ENCODE measurements at places on chromosomes 2 and 18. TPM values are rescaled to one million over a fixed set of nuclear protein-coding genes. Genes with fewer than 3 reads are reported as not detected.

CRYBA2 gene
- total RNA-seq, result not detected

CCDC141 gene
- total RNA-seq, result 0.07 TPM

ITM2C gene
- total RNA-seq, result not detected

TCF23 gene
- total RNA-seq, result not detected

- DNase-seq, result no peak
These were observed 302.2 kb downstream of the NDUFA10 start for GRCh38 chr2:239722760-239723470.

DNA sequence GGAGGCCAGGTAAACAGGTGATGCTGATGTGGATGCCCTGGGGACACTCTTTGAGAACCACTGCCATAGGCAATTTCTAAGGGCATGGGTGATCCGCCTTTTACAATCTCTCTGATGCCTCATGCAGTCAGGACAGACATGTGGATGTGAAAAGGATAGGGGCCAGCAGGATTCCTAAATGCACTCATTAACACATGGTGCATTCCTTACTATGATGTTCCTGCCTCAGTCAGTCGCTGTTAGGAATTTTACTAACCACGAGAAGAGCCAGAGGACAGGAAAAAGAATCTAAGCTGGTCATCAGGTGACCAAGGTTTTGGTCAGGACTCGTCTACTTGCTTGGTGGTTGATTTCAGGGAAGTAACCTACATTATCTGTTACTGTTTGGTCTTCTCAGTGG, 191.0 kb downstream of the ARL4C start:
- no peak for DNase-seq

- DNase-seq, result no peak
These were observed 51.3 kb downstream of the MYO7B start for GRCh38 chr2:127586746-127587295.

DNA sequence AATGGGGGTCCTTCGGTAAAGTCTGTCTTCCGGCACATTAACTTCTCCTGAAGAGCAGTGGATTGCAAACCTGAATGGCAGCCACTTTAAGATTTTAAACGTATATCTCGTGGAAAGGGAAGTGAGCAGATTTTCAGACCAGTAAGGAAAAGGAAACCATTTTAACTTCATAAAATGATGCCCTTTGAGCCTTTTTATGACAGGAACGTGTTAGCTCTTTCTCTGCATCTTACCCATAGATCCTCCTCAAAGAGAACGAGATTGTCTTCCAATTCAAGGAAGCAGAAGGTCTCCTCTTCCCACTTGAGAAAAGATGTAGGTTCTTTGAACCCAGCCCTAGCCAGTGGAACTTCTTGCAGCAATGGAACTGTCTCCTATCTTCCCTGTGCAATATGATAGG, 35.6 kb downstream of the HK2 start:
- DNase-seq, result no peak

DNA sequence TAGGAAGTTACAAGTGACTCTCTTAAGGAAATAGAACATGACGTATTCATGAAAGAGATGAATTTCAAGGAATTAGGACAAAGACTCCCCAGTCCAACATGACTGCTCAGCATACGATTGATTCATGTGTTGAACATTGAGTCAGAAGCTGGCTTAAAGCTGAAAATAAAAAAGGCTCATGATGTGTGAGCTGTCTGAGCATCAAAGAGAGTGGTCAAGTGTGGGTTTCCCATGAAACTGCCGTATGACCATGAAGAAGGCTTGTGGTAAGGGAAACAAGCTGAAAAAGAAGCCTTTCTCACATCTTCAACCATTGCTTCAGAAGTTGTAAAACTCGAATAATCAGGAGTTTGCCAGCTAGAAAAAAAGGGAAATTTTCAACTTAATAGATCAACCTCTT, 201.9 kb upstream of the APCDD1 start:
- DNase-seq, result no peak

- DNase-seq, result no peak
These were observed 231.9 kb downstream of the ZRANB3 start for GRCh38 chr2:135299165-135299564.

DNA sequence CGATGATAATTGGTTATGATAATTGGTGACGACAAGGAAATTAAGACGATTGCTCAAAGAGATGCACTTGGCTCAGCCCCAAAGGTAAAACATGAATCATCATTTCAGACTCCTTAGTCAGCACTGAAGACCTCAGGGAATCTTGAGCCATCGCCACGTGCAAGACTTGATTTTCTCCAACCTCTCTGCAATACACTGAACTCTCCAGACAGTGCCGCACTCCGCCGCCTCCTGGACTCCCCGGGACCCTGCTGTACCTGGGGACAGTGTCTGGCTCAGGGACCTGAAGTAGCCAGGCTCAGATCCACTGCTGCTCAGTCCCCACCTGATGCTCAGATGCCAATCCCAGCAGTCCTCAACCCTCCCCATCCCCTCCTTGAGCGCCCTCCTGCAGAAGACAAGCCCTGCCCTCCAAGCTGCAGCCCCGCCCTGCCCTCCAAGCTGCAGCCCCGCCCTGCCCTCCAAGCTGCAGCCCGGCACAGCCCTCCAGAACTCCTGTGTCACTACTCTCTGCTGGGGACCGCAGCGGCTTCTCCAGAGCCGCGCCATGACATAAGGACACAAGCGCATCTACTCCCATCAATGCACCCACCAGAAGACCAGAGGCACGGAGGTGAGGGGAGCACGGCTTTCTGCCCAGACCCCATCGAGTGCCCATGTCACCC, 1.1 kb downstream of the TMEM18 start:
- DNase-seq, result no peak

DNA sequence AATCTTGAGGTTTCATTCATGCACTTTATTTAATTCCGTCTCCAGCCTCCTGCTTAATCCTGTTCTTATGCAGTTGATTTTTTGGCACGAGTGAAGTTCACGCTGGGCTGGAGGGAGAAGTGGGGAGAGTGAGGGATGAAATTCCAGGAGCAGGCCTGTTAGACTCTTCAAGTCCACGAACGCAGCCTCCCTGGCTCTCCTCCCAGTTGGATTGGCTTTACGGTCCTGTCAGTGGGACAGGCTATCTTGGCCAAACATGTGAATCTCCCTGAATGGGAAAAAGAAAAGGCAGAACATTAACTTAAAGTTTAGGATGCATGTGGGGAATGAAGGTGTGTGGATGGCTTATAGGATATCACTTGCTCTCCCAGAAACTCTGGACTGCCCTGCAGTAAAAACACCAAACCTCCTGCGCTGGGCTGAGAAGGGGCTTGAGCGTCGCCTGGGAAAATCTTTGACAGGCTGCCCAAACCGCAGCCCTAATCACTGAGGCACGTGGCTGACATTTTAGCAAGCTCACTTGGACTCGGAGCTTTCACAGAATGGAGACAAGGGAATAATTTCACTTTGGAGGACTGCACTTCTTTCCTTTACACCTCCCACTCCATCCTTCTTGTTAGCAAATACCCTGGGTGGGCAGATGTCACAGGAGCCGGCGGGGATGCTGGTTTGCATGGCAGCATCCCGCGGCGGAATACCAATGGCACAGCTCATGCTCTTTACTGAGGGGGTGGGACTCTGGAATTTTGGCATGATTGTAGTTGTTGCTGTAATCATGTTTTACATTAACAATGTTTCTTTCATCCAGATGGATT, 93.9 kb downstream of the ACKR3 start:
- no peak for DNase-seq

DNA sequence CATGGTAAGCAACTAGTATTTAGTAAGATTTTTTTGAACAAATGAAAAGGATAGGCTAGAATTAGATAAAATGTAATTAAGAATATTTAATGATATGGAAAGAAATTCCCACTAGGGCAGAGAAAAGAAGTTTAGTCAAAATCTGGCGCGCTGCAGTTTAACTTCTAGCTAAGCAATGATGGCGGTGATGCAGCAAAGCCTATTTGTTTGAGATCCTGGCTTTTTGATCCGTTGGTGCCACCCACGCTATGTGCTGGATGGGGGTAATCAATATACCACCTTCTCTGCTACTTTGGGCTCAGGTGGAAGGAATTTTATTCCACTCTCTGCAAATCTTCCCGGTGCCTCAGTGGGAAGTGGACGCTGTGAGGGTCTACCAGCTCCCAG, 421 bp upstream of the FAM171B start:
- no peak for DNase-seq

DNA sequence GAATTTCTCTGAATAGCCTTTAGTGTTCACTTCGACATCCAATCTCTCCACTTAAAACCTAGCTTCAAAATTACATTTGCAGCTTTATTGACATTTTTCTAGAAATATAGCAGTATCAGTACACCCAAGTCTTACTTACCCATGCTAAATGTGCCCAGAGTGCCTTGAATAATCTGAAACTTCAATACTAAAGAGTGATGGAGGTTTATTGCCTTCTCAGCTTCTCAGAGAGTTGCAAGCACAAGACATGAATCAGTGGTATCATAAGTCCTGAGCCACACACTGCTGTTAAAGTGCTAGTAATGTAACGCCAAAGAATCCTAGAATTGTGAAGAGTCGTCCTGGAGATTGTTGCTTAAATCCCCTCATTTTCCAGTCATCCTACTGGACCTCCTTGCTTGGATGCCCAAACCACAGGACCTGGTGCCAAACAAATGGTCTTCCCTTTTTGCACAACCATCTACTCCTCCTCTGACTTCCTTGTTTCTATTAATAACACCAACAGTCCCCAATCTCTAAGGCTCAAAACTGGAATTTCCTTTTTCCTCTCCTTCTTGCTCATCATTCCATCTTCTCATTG, 83.2 kb upstream of the SPATS2L start:
- no peak for DNase-seq

GRCh38 chr2:38207168-38207567, 131.2 kb upstream of the CYP1B1 start:
- no peak for DNase-seq

DNA sequence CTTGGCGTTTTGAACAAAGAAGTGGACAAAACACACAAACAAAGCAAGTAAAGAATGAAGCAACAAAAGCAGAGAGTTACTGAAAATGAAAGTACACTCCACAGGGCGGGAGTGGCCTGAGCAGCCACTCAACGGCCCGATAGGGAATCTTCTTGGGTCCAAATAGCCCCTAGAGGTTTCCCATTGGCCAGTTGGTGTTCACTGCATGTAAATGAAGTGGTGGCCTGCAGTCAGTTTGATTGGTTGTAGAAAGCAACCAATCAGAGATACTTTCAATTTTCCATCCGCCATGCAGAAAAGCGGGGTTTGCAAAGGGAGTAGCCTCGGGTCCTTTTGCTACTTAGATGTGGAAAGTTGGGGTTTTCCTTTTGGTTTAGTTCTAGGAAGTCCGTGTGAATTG, 31.6 kb downstream of the CYBRD1 start:
- peak; percentile 5 for DNase-seq

- DNase-seq, result no peak
These were observed 46.8 kb downstream of the SEMA4F start for GRCh38 chr2:74700643-74701372.

GRCh38 chr18:31100436-31101182, 1.6 kb downstream of the DSC2 start:
- DNase-seq, result no peak

- no peak for DNase-seq
These were observed 1605.3 kb upstream of the ACVR2A start for GRCh38 chr2:146239392-146240135.

DNA sequence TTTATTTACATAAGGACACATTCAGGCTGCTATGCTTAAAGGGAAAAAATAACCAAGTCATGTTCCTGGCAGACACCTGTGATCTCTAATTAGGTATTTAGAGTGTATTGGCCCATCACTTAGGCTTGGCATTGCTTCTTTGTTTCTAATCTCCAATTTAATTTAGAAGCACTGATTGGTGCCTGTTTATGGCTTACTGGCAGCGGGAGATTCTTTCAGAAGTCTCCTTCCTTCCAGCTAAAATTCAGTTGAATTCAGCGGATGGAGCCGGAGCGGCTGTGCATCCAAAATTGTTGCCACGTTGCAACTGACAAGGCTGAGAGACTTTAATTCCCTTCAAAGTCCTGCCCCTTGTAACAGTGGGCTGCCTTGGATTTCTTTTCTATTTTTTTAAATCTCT, 66.5 kb downstream of the VWA3B start:
- no peak for DNase-seq

DNA sequence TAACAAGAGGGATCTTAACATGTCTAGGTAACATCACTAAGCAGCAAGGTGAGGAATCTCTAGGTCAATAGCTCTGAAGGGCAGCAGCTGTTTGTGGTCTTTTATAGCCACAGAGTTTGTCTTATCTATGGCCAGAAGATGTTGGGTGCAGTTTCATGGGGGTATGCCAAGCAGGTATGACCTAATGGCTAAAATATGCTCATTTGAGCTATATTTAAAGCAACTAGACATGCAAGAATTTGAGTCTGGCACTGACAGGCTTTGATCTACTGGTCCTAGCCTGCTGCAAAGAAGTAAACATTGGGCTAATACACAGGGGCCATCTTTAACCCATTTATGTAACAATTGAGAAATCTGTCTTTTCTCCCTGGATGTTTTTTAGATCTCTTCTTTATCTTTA, 13.9 kb upstream of the UGP2 start:
- no peak for DNase-seq

DNA sequence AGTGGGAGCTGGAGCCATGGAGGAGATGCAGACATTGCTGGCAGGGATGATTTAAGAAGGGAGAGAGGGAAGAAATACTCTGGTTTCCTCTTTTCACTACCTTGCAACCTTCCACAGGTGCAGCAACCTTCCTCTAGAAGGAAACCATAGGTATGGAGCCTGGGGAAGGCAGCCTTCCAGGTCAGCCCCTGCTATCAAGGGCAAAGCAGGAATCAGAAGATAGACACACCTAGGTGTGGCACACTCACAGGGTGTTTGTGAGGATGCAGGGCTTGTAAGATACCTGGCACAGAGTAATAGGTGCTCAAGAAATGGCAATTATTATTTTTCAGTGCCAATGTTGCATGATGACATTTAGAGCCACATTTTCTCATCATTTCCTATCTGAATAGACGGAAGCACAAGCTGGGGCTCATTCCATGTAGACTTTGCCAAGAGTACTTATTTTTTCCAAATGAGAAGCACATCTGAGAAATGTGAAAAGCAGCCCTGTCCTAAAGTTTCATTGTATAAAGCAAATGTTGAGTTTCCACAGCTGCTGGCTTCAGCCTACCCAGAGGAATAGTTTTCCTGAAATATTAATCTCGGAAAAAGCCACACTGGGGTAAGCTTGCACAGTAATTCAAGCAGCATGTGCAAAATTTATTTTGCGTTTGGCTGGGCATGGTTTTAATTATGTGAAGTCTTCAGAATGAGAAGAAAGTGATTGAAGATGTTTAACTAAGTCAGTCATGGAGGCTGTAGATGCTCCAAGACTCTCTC, 20.6 kb downstream of the EVA1A start:
- no peak for DNase-seq
